Activated T-helper 1 cell treated with anti-CD3 and anti-CD28 coated beads, Interleukin-12 subunit alpha, Interleukin-12 subunit beta, Interleukin-2, Interleukin-4 antibody, amounts not matched to agents 30 ng/mL and 10 ng/mL and 1 ng/mL, durations not matched to agents 14 hours and 24 hours and 36 hours (primary cell): ENCODE measurements at places on chromosomes 6 and 20. TPM values are rescaled to one million over a fixed set of nuclear protein-coding genes. Genes with fewer than 3 reads are reported as not detected.

GRCh38 chr6:162181111-162181510, 546.5 kb downstream of the PRKN start:
- DNase-seq: no peak

GRCh38 chr6:50822078-50822476, 3.4 kb downstream of the TFAP2B start:
- no peak for DNase-seq

Gene PLCB4
- total RNA-seq: not detected in 2 replicates

Gene TPX2
- 53.3 and 54.4 TPM in 2 replicates for total RNA-seq

DNA sequence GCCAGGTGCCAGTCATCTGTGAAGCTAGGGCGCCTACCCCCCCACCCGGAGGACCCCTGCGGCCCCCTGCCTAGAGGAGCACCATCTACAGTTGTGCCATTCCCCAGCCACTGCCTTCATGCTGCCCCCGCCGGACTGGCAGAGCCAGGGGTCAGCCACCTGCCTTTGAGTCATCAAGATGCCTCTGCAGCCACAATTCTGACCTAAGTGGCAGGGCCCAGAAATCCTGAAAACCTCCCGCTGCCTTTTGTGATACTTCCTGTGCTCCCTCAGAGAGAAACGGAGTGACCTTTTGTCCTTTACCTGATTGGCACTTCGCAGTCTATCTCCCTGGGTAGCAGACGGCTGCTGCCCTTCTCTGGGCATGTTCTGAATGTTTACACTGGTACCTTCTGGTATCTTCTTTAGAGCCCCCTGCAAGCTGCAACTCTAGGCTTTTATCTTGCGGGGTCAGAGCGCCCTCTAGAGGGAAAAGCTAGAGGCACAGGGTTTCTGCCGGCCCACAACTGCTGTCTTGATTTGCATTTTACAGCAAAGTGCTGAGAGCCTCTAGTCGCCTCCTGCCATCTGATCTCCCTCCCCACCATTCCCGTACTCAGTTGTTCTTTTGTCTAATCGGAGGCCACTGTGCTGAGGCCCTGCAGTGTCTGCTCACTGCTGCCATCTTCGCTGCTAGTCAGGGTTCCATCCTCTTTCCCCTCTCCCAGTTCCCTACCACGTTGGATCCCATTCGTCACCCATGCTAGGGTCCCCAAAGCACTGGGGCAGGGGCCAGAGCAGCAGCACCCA, 26.9 kb downstream of the SPATA2 start:
- peak; percentile 17 for DNase-seq

GRCh38 chr20:58755766-58756449, 63.3 kb downstream of the NPEPL1 start:
- no peak for DNase-seq

DNA sequence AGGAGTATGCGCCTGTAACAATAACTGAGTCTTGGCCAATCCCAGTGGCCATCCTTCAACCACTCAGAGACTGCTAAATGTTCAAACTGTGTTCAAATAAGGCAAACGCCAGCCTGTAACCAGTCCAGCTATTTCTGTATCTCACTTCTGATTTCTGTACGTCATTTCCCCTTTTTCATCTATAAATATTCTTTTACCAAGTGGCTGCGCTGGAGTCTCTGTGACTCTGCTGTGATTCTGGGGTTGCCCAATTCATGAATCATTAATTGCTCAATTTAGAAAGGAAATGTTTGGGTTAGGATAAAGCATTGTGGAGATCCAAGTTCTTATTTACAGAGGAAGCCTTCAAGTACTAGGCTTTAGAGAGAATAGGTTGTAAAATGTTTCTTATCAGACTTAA, 89.8 kb upstream of the UST start:
- no peak for DNase-seq

DNA sequence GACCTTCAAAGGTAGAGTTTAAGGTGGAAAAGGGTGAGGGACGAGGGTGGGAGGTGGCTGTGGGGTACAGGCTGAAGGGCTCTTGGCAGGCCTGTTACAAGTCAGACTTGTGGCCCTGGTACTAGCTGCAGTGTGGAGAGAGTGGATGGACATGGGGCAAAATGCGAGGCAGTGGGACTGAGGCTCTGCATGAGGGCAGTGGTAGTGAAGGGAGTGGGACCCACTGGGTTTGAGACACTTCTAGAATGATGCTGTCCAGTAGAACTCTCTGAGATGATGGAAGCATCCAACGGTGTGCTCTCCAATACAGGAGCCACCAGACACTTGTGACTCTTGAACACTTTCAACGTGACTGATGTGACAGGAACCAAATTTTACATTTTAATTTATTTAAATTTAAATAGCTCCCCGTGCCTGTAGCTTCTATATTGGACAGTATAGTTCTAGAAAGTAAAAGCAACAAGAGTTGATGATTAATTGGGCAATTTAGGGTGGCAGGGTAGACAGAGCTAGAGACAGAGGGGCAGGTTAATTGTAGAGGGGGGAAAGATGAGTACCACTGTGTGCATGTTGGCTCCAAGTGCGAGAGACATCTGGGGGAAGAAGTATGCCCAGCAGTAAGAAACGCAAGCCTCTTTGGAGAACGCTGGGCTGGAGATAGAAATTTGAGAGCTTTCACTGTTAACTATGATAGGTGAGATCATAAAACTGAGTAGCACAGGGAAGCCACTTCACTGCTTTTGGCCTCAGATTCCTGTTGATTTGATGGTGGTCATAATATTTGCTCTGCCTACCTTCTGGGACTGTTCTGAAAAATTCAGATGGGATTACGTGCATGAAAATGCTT, 77.5 kb downstream of the TXNDC5 start:
- no peak for DNase-seq

GRCh38 chr6:13046084-13046483, 282.3 kb downstream of the TBC1D7 start:
- no peak for DNase-seq

DNA sequence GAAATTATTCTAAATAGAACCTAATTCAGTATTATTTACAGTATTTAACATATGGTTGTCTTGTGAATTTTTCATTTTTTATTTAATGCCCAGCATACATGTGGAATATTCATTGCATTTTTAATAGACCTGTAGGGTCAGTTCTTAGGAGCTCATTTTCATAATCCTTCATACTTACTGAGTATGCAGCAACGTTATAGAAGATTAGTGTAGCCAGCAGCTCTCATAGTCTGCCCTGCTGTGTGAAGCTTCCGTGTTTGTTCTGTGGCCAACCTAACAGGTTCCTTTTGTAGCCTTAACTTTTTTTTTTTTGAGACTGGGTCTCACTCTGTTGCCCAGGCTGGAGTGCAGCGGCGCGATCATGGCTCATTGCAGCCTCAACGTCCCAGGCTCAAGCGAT, 261.4 kb downstream of the ARID1B start:
- no peak for DNase-seq

DNA sequence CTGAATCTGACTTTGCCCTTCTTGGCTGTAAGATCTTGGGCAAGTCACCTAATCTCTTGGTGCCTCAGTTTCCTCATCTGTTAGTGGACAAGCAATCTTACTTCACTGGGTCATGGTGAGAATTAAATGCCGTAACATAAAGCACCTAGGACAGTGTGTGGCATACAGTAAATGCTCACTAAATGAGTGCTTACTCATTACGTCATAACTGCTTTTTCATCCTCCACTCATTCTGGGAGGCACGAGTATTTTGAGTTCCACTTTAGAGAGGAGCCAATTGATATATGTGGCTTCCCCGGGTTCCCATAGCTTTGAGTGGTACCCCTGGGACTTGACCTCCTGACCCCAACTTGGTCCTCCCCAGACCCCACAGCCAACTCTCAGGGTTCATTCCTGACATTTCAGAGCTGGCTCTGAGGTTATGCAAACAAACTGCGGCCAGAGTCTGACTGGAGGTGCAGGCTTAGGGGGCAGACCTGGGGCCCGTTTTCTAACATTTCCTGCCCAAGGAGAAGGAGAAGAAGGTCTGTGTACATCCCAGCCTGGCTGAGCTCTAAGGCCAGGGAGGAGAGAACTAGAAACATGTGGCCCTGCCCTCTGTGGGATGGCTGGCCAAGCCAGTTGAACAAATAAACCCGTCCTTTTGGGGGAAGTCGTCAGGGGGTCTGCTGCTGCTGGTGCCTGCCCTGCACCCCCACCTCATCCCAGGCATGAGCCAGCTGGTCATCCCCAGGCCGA, 5.8 kb downstream of the ANGPT4 start:
- DNase-seq: no peak

DNA sequence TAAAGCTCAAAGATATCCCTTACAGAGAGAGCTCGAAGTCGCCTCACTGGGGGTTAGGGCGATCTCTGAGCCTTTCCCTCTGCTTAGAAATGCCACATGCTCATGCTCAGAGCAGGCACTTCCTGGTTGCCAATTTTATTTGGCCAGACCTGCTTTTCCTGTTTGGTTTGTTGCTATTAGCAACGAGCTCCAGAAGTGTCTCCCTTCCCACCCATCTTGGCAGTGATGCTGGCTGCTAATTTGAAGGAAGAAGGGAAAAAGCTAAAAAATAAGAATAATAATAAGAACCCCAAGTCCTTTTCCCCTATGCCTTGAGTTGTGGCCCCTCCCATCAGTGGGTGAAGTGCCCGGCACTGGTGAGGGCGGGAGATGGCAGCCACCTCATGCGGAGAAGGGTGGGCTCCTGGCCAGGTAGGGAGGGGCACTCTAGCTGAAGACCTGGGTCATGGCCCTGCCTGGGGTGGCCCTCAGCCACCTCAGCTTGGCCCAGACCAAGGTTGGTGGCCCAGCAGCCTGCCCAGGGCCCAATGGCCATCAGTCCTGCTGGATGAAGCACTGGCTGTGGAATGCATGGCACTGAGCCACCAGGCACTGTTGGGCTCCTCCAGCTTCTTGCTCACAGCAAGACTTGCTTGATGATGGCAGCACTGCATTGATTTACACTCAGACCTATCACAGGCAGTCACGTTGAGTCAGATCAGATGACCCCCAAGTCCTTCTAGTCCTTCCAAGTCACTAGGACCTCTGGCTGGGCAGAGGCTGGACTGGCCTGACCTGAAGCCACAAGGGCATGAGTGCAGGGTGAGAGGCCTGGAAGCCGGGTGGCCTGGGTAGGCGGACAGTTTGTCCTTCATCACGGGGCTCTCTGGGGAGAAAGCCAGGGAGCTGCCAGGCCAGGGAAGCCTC, 79.0 kb downstream of the SYNJ2 start:
- no peak for DNase-seq

DNA sequence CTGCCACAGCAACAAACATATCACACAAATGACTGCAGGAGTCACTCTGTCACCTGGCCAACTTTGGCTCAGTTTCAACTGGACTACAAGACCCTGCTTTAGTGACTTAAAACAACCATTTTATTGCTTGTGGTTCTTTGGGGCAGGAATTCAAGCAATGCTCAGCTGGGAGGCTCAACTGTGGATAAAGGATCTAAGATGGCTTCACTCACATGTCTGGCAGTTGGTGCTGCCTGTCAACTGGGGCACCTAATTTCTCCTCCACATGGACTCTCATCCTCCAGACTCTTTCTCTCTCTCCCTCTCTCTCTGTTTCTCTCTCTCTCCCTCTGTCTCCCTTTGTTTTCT, 2.8 kb upstream of the EPB41L2 start:
- no peak for DNase-seq

- no peak for DNase-seq
Measured at GRCh38 chr6:115485400-115485799, 575.3 kb downstream of the FRK start.

Gene RPP40
- total RNA-seq: 15.1 and 16.4 TPM in 2 replicates

Gene KCNB1
- total RNA-seq: 0.08 and 0.20 TPM in 2 replicates

DNA sequence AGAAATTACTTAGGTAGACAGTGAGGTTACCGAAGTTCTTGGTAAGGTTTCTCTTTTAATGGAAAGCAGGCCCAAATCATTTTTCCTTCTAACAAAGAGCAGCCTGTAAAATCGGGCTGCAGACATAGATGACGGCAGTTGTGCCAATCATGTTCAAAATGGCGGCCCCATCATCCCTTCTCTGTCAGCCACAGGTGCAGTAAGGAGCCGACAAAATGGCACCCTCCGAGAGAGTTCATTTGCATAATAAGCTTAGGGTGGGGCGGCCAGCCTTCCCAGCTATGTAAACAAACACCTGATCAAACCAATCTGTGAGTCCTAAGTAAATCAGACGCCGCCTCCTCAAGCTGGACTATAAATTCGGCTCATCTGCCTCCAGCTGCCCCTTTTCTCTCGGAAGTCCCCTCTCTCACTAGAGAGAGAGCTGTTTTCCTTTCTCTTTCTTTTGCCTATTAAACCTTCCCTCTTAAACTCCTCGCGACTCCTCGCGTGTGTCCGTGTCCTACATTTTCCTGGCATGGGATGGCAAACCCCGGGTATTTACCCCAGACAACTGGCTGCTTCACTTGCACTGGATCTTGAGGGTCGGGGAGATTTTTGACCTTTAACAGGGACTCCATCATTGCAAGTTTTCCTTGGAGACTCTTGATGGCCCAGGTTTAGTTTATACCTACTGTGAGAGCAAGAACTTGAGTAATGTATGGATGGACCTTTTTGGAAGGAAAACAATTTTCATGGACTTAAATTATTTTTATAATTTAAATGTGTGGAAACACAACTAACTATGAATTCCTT, 8.9 kb upstream of the DDR1 start:
- DNase-seq: no peak

Gene CRISP3
- not detected in 2 replicates for total RNA-seq

Gene SOX18
- total RNA-seq: 1.3 TPM in 2 replicates

DNA sequence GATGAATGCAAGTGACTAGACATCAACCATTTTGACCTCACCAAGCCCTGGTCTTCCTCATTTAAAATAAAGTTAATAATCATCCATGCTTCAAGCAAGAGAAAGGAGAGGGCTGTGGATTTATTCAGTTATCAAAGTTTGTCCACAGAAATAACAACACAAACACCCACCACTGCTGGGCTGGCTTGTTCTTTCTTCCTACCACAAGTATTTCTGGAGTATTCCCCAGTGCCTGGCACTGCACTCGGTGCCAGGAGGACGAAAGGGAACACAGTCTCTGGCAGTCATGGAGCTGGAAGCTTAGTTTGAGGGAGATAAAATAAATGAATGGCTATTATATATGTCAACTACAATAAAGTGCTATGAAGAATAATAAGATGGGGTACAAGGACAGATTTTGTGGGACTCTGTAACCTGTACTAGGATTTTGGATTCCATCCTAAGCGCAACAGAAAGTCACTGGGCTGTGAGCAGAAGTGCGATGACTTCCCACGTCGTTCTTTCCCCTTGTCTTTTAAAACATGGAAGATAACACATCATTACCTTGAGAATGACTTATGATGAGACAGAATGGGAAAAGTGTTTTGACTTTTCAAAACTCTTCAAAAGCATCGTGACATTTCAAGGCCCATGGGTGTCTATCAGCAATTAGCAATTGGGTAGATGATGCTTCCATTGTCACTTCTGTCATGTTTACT, 74.5 kb upstream of the TRAF3IP2 start:
- no peak for DNase-seq
